Astrocyte (in vitro differentiated cells and primary cell): ENCODE measurements at places on chromosomes 3 and 15. TPM values are rescaled to one million over a fixed set of nuclear protein-coding genes. Genes with fewer than 3 reads are reported as not detected.
A peak's percentile ranks its signal among the peaks of the same experiment; 100 is the strongest.

Gene C2CD4A
- not detected in 2 replicates for total RNA-seq

Gene SERINC4
- 0.30 TPM in 1 of 2 replicates, not detected in the other for total RNA-seq

Gene TLR9
- total RNA-seq, result 0.25 and 0.36 TPM in 2 replicates

Gene GOLGA6L1
- not detected in 2 replicates for total RNA-seq

Gene SLC38A3
- 0.68 and 1.9 TPM in 2 replicates for total RNA-seq

Gene LIPC
- not detected in 2 replicates for total RNA-seq

Gene CCR3
- total RNA-seq, result not detected in 2 replicates

Gene LRRC31
- 0.16 TPM in 1 of 2 replicates, not detected in the other for total RNA-seq

GRCh38 chr15:39598958-39599845 lies 18.3 kb downstream of the THBS1 start:
- DNase-seq, result no peak

DNA sequence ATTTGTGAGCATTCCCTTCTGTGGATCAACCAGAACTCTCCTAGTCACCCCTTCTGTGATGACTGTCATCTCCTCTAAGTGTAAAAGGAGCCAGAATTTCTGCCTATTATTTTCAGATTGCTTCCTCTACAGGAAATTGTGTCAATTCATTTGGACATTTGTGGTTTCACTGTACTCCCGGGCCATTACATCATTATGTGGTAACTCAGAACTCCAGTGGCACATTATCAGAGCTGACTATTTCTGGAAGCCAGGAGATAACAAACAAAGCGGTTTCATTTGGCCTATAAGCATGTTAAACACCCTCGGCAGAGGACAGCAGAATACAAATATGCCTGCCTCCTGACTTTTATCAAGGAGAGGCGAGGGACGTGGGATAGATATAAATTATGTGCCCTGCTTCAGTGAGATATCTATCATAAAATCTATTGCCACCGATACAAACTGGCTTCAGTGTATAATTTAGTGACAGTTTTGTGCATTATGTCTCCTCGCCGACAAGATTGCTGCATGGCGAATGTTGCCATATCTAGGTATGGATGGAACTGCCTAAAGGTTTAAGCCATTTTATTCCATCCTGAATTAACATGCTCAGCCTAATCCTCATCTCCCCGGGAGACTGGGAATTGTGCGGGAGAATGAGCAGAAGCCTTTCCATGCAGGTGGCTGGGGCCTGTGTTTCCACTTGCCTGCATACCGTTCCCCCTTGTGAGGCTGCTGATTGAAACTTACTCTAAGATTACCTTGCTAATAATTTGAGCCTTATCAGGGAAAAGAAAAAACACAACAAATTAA lies 193.4 kb upstream of the SEMA6D start:
- DNase-seq, result peak; percentile 77

DNA sequence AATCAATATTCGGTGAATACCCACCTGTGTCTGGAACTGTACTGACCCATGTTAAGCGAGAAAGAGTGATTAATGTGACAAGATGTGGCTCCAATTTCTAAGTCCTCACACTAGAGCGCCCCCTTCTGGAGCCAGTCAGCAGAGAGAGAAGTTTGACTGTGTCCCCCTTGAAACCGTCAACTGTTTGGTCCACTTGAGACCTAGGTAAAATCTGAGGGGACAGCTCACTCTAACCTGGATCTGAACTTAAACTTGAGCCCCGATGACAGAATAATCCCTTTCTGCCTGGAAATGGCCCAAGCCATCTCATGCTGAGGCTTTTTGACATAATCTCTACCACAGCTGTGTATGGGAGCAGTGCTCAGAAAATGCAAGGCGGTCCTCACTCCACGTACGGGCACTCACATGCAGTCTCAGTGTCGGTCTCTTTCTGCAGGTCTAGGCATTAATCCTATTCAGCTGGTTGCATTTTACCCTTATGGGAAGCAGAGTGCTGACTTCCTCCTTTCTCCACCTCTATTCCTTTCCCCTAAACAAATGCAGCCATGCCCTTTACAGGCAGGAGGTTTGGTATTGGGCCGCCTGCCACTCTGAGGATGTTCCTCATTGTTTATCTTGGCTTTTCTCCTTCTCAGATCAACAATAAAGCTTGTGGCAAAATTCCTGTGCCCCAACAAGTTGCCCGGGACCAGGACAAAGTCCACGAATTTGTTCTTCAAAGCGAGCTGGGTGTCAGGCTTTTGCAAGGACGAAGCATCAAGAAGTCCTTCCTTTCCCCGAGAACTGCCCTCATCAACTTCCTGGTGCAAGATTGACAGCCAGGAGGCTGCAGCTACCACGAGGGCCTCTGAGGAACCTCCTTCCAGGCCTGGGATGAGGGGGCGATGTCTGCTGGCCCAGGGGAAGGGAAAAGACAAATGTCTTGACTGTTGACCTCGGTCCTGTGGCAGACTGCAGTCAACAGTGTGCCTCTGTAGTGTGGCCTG lies 47.5 kb upstream of the LIMD1 start:
- no peak for DNase-seq

- peak; percentile 49 for DNase-seq
Observed at GRCh38 chr3:172159962-172160538, 120.7 kb downstream of the FNDC3B start.

DNA sequence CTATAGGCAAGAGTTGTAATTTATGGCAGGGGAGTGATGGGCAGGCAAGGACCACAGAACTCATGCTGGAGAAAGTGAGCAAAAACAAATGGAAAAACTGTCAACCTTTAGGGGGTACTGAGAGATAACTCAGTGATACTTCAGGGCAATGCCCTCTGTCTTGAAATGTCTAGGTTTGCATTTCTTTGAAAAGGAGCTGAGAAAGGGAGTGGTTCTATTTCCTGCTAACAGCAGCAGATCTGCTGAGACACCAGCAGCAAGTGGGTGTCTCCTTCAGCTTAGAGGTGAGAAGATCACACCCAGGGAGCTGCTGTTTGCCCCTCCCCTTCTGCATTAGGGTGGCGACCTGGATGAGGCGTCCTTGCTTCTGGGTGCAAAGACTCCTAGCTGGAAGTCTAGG lies 42.3 kb upstream of the XIRP1 start:
- DNase-seq, result no peak

DNA sequence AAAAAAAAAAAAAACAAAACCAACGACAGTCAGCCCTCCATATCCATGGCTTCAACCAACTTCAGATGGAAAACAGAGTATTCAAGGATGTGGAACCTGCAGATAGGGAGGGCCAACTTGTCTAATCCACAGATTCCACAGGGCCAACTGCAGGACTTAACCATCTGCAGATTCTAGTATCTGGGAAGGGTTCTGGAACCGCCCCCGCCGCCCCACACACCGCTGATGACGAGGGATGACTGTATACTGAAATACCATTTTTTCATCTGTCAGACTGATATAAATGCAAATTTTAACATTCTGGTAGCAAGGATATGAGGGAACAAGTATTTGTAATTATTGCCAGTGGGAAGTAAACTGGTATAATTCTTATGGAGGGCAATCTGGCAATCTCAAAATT lies 29.5 kb downstream of the ADPGK start:
- DNase-seq, result no peak

DNA sequence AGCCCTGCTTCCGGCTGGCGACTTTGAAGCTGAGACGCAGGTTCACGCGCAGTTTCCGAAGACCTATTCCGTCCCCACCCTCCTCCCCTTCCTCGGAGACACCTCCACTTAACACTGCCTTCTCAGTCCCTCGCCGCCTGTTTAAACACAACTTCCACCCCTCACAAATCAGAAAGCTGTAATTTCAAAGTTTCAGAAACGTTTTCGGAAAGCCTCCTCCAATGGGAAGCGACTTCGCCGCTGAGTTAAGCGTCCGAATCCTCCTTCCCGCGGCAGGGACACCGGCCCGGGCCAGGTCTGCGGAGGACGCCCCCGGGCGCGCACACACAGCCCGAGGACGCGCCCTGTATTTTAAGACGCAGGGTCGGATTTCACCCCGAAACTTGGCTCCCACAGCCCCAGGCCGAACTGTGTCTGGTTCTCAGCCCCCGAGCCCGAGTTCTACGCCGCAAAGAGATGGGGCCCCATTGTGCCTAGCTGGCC lies 559 bp upstream of the LRRN1 start:
- DNase-seq, result peak; percentile 26

- DNase-seq, result no peak
Observed at GRCh38 chr3:49018707-49019006, 277 bp upstream of the DALRD3 start.

- no peak for DNase-seq
Observed at GRCh38 chr3:53503195-53503594, 8.8 kb downstream of the CACNA1D start.

DNA sequence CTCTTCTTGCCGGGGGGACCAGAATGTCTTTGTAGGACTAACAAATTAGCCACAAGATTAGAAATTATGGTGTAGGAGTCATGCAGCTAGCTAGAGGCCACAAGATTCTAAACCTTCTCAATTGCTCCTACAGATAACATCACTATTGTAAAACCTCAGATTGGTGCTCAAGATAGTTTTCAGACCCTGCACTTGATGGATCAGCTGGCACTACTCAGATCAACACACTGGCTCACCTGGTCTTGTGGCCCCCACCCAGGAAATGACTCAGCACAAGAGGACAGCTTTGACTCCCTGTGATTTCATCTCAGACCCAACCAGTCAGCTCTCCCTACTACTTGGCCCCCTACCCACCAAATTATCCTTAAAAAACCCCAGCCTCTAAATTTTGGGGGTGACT lies 124.1 kb upstream of the RASGRP1 start:
- DNase-seq, result no peak

DNA sequence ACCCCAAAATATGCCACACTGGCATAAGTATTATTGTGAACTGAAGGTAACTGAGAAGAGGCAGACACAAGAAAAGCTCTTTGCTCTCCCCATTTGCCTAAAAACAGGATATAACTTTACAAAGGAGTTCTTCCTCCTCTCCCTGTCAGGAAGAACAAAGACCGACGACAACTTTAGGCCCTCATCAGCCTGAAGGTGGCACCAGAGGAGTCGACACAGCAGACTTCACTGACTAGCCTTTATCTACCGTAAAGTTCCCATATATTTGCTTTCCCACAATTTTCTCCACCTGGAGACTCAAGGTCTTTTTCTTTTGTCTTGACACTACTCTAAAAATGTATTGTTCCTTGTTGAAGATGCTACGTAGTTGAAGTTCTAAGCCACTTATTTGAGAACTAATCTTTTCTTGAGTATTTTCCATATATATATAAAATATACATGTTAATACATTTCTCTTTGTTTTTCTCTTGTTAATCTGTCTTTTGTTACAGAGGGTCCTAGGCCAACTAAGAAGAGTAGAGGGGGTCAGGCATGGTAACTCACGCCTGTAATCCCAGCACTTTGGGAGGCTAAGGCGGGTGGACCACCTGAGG lies 16.2 kb upstream of the XIRP1 start:
- peak; percentile 30 for DNase-seq

DNA sequence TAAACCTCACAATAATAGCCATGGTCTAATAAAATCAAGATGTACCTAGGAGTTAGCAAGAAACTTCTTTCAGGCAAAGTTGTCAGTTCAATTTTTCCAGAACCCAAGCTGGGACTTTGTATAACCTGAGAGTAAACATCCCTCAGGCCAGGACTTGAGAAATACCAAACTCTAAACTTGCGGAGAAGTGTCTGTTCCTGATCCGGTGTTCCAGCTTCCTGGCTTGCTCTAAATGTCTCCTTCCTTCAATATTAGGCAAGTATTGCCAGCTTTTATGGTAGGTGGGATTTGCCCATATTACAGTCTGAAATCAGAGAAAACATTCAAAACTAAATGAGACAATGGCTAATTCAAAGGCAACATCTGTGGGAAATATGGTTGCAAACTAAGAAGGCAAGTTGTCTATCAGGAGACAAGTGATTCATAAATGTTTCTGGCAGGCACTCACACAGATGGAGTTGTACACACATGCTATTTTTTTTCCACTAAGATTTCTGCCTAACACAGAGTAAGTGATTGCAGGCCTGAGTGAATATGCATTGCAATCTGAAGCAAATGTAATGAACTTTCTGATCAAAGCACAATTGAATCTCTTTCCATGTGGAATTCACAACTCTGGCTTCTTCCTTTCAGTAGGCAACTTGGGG lies 88.3 kb upstream of the COL8A1 start:
- DNase-seq, result peak; percentile 61

DNA sequence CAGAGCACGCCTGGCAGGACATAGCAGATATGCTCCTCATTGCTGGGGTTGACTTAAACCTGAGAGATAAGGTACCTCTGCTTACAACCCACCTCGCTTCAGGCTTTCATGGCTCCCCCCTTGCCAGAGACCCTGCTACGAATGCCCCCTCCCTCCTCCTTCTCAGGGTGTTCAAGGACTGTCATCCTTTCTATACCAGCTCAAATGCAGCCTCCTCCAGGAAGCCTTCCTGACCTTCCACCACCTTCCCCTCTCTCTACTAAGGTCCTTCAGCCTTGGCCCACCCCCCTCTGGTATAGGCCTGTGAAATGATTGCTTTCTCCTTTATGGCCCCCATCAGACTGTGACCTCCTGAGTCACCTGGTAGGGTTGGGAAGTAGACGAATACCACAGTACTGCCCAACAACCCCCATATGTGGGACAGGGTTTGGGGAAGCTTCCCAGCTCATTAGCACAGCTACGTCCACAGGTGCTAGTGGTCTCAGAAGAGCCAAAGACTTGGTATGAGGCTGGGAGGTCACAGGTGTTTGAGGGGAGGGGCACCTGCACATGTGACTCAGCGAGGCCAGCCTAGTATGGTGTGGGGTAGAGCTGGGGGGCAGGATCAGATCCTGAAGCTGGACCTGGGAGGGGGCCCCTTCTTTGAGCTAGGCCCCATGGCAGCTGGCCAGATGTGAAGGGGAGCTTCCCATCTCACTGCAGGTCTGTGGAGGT lies 32.0 kb downstream of the ANKDD1A start:
- no peak for DNase-seq

- peak; percentile 21 for DNase-seq
Observed at GRCh38 chr15:65903296-65904073, 34.2 kb downstream of the RAB11A start.

GRCh38 chr15:29311696-29312095 lies 42.1 kb upstream of the NSMCE3 start:
- DNase-seq, result no peak

GRCh38 chr15:97680606-97681220 lies 279.8 kb upstream of the ARRDC4 start:
- DNase-seq, result no peak

- DNase-seq, result no peak
Observed at GRCh38 chr3:183100376-183100775, 1.1 kb upstream of the MCCC1 start.

- peak; percentile 83 for DNase-seq
Observed at GRCh38 chr3:157098121-157098822, 61.7 kb downstream of the CCNL1 start.

- DNase-seq, result no peak
Observed at GRCh38 chr3:140189976-140190375, 255.0 kb downstream of the CLSTN2 start.

- peak; percentile 10 for DNase-seq
Observed at GRCh38 chr3:94036909-94037507, 8.6 kb upstream of the STX19 start.

GRCh38 chr3:104764496-104764895 lies 602.2 kb upstream of the ALCAM start:
- DNase-seq, result no peak

DNA sequence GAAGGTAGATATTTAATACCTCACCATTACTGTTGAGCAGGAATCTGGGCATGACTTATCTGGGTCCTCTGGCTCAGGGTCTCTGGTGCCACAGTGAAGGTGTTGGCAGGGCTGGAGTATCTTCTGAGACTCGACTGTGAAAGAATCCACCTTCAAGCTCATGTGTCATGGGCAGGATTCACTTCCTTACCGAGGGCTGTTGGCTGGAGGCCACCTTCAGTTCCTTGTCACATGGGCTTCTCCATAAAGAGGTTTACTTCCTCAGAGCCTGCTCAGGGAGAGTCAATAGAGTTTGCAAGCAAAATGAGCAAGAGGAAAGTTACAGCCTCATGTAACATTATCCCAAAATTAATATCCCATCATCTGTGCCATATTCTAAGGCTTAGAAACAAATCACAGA lies 459.5 kb downstream of the NR2F2 start:
- no peak for DNase-seq
